ENCODE measurements at places on chromosomes 6 and 20.

DNA sequence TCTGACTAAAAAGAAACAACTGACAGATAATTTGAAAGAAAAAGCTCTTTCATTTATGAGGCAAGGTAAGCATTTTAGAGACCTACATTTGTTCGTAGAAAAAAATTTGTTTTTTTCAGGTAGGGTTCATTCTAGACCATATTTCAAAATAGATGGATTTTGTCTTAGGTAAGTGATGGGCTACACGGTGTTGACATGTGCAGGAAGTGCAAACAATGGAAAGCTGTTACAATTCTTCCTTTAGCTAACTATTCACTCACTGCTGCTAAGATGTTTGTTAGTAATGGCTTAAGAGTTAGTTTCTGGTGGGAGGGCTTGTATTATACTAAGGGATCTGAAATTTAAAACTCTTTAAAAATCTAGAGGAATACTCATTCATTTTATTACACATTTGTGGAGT lies 96.7 kb downstream of the CD109 start:
- DNase-seq, result no peak

DNA sequence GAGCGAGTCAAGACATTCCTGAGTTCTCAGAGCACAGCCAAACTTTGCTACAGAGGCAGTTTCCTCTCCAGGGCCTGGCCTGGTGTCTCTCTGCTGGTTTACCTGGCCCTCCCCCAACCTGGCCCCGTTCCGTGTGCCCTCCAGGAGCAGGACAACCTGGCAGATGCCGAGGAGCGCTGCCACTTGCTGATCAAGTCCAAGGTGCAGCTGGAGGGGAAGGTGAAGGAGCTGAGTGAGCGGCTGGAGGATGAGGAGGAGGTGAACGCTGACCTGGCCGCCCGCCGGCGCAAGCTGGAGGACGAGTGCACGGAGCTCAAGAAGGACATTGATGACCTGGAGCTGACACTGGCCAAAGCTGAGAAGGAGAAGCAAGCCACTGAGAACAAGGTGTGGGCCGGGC lies 39.5 kb downstream of the MYH7B start:
- no peak for DNase-seq

- no peak for DNase-seq
Observed at GRCh38 chr20:59864726-59865125, 68.7 kb downstream of the SYCP2 start.

DNA sequence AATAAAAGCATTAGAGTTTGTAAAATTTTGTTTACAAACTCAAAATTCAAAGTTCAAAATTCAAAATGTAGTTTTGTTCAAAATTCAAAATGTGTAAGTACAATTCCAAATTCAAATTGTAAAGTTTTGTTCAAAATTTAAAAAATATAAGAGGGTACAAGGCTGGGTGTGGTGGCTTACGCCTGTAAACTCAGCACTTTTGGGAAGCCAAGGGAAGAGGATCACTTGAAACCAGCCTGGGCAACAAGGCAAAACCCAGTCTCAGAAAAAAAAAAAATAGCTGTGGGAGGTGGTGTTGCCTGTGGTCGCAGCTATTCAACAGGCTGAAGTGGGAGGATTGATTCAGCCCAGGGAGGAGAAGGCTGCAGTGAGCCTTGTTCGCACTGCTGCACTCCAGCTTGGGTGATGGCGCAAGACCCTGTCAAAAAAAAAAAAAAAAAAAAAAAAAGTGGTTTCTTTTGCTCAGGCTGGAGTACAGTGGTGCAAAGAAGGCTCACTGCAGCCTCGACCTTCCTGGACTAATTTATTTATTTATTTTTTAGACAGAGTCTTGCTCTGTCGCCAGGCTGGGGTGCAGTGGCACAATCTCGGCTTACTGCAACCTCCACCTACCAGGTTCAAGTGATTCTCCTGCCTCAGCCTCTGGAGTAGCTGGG lies 5.4 kb upstream of the ZBTB12 start:
- no peak for DNase-seq

DNA sequence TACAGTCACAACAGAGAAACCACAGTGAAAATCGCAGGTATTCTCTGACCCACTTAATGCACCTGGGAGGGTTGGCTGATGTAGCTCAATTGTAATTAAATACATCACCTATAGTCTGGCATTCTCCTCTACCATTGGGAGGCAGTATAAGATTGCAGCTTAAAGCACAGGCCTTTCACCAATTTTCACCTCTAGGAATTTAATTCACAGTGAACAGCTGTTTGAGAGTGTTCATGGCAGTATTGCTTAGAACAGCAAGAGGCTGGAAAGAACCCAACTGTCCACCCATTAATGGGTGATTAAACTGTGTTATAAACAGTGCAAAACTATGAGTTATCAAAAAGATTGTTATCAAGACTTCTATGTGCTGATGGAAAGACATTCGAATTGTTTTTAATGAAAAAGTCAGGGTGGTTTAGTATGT lies 2.0 kb downstream of the EDEM2 start:
- no peak for DNase-seq

- no peak for DNase-seq
Observed at GRCh38 chr20:25860531-25861150, 164.0 kb upstream of the ZNF337 start.

DNA sequence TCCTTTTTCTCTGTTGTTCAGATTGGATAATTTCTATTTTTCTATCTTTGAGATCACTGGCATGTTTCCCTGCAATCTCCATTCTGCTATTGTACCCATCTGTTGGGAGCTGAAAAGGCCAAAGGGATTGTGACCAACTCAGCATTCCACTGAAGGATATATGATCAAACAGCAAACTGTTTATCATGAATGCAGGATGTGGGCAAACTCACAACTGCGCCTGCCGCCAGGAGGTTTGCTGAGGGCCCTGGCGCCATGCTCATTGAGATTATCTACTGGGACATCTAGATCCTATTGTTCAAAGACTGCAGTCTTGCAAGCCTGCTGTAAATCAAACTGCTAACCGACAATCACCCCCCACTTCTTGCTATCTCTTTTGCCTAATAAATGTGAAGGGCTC lies 3.8 kb upstream of the FKBP1A start:
- no peak for DNase-seq

GRCh38 chr20:33433465-33434234 lies 9.9 kb downstream of the SNTA1 start:
- peak; percentile 46 for DNase-seq

GRCh38 chr6:52201493-52201892 lies 15.3 kb downstream of the IL17A start:
- no peak for DNase-seq

DNA sequence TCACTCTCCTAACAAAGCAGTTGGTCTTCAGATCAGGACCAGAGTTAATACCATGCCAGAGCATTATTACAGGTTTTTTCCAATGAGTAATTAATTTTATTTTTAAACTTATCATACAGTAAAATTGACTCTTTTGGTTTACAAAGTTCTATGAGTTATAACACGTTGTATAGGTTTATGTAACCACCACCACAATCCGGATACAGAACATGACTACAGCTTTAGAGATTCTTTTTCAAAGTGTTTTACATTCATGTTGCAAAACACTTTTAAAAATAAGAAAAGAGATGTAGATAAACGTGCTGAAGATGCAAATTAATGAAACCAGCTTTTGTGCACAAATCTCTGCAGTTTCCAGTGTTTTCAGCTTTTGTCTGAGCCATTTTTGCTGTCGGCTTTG lies 1.5 kb upstream of the TPBG start:
- DNase-seq, result no peak

GRCh38 chr20:35539756-35540212 lies 2.1 kb upstream of the ERGIC3 start:
- no peak for DNase-seq

- no peak for DNase-seq
Observed at GRCh38 chr20:9108260-9108659, 39.4 kb downstream of the PLCB4 start.

DNA sequence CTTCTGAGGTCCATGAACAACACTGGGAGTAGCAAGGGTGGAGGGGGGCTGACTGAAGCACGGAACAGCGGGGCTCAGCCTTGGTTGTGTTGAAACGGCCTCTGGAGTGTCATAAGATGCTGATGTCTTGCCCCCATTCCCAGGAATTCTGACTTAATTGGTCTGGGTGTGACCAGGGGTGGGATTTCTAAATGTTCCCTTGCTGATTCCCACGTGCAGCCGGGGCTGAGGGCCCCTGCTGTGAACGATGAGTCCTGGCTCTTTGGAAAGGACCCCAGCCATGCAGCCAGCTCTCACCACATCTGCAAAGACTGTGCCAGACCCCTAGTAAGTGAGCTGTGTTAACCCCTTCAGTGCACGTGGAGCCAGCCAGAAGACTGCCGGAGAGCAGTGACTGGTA lies 28.6 kb upstream of the FAM50B start:
- no peak for DNase-seq

- DNase-seq, result no peak
Observed at GRCh38 chr20:24332956-24333355, 136.5 kb upstream of the SYNDIG1 start.

GRCh38 chr20:38023181-38024001 lies 9.9 kb downstream of the TTI1 start:
- no peak for DNase-seq

DNA sequence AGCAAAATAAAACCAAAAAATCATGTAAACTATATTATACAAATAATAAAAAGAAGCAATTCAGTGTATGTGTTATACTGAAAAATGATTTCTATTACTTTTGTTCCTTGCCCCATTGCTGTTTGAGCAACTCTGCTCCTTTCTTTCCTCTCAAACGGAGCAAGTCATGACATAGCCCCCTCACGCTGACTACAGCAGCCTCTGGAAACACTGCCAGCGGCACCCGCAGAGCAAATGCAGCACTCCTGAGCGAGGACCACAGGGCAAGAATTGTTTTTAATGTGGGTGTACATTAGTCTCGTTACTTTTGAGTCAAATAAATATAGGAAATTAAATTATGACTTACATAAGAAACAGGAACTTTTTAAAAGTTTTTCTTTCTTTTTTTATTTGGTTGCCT lies 350.1 kb upstream of the HSF2 start:
- DNase-seq, result no peak

DNA sequence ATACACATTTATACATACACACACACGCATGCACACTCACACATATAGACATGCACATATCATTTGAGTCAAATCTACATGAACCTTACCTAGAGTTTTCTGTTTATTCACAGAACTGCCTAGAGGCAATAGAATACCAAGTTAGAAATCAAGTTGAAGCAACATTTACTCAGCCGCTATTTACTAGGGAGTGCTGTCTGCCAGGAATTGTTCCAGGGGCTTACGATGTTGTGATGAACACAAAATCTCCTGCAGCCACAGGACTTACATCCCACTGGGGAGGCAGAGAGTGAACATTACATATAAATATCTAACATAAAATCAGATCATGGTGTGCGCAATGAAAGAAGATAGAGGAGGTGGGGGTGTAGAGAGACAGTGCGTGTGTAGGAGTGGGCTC lies 80.4 kb downstream of the GCLC start:
- no peak for DNase-seq

- no peak for DNase-seq
Observed at GRCh38 chr6:99613409-99613704, 6.7 kb downstream of the PRDM13 start.

DNA sequence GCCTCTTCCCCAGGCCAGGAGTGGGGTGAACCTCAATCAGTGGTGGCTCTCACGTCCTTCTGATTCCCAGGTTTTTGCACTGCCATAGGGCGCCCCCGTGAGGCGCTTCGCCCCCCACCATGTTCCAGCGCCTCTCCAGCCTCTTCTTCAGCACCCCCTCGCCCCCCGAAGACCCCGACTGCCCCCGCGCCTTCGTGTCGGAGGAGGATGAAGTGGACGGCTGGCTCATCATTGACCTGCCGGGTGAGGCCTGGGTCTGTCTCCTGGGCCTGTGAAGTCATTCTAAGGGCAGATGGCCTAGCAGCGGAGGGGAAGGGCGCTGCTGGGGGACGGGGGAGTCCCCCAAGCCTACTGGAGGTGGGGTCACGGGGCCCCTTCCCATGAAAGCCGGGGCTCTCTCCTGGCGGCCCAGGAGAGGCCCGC lies 4.5 kb downstream of the TP53INP2 start:
- DNase-seq, result no peak

DNA sequence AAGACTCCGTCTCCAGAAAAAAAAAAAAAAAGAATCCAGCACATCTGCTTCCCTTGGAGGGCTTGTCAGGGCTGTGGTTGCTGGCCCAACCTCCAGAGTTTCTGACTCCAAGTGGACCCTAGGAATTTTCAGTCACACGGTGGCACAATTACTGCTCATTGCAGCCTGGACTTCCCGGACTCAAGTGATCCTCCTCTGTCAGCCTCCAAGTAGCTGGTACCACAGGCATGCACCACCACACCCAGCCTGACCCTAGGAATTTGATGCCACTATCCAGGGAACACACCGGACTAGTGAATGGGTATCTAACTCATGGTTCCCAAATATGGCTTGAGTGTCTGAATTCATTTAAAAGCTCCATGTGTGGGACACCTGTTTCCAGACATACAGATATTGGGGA lies 9.8 kb upstream of the MAPRE1 start:
- DNase-seq, result no peak

DNA sequence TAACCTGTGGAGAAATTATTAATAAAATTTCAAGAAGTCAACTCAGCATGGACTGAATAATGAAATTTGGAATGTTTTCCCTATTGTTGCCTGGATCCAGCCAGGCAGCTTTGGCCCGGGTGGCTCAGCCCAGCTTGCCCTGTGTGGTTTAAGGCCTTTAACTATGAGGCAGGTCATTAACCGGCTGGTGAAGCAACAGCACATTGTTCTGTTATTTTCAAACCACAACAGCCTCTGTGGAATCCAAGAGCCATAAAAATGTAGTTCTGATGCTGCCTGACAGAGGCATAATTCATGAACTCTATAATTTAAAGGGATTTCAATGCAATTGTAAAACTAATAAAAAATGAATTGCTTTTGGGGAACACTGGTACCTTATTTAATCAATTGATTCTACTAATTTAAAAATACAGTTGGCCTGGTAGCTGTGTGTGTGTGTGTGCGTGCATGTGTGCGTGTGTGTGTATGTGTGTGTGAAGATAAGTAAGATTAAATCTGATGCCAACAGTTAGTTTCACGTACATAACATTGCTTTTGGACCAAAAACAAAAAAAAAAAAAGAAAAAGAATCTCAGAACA lies 117.7 kb downstream of the RPS12 start:
- no peak for DNase-seq

- peak; percentile 49 for DNase-seq
Observed at GRCh38 chr6:5205877-5206850, 54.6 kb downstream of the LYRM4 start.

DNA sequence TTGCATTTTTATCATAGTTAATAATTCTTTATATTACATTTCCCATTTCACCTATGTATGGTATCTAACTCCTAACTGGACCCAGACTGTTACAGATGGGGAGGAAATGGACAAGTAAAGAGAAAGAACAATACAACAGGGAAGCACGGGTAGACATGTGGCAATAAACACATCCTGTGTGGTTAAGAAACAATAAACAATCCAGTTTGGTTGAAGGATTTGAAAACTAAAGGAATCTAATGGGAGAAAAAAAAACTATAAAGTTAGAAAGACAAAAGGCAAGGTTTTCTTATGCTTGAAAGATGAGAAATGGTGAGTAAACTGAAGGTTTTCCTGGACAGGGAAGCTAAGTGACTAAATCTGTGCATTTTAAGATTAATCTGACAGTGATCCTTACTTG lies 34.9 kb upstream of the ALDH8A1 start:
- DNase-seq, result no peak

GRCh38 chr6:109348226-109348625 lies 34.0 kb downstream of the CD164 start:
- DNase-seq, result no peak

Data from anterior cingulate cortex (tissue), 58 donors.